Sigmoid colon (tissue), 7 donors: ENCODE measurements at places on chromosomes 6 and 20. TPM values are rescaled to one million over a fixed set of nuclear protein-coding genes. Genes with fewer than 3 reads are reported as not detected.
A peak's percentile ranks its signal among the peaks of the same experiment; 100 is the strongest.

DNA sequence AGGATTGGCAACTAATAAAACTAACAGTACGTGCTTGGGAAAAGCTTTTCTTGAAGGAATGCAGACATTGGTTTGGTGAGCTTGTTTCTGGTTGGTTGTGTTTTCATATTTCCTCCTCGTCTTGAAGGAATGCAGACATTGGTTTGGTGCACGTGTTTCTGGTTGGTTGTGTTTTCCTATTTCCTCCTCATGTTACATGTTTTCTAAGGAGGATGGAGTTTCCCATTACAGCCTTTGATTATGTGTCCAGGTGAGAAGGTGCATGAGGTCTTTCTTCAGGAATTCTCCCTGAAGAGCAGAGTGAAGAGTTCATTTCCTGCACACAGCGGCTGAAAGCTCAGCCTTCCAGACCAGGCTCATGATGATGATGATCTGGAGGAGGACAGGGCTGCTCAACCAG, 190.6 kb downstream of the SMOC2 start:
- H3K27me3 ChIP-seq = no peaks in the 10 kb centered on the region
- H3K27ac ChIP-seq = no peak overlapping the region
- peaks cover 39% of the 10 kb centered on the region for H3K4me1 ChIP-seq
- H3K4me3 ChIP-seq = no peak overlapping the region
- no peak for DNase-seq

DNA sequence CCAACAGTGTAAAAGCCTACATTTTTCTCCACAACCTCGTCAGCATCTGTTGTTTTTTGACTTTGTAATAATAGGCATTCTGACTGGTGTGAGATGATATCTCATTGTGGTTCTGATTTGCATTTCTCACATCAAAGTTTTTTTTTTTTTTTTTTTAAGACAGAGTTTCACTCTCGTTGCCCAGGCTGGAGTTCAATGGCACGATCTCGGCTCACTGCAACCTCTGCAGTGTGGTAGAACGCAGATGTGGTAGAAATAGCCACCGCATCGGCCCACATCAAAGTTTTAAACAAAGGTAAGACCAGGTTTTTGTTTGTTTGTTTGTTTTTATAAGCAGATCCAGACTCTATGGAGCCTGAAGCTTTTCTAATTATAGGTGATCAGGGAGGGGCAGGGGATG, 12.7 kb upstream of the PPP1R3G start:
- no peak overlapping the region for H3K27ac ChIP-seq
- no peaks in the 10 kb centered on the region for H3K4me1 ChIP-seq
- no peaks in the 10 kb centered on the region for H3K27me3 ChIP-seq
- no peak overlapping the region for H3K4me3 ChIP-seq
- H3K36me3 ChIP-seq = no peaks in the 10 kb centered on the region
- DNase-seq = no peak

- H3K27me3 ChIP-seq = no peaks in the 10 kb centered on the region
- H3K4me3 ChIP-seq = no peak overlapping the region
- H3K4me1 ChIP-seq = no peaks in the 10 kb centered on the region
- no peak overlapping the region for H3K27ac ChIP-seq
- no peak for DNase-seq
Measured at GRCh38 chr6:169139179-169139971, 114.3 kb downstream of the THBS2 start.

GRCh38 chr6:55898342-55898741, 23.0 kb upstream of the BMP5 start:
- H3K27me3 ChIP-seq = no peaks in the 10 kb centered on the region
- H3K4me3 ChIP-seq = no peak overlapping the region
- H3K4me1 ChIP-seq = no peaks in the 10 kb centered on the region
- H3K27ac ChIP-seq = no peak overlapping the region
- DNase-seq = no peak

DNA sequence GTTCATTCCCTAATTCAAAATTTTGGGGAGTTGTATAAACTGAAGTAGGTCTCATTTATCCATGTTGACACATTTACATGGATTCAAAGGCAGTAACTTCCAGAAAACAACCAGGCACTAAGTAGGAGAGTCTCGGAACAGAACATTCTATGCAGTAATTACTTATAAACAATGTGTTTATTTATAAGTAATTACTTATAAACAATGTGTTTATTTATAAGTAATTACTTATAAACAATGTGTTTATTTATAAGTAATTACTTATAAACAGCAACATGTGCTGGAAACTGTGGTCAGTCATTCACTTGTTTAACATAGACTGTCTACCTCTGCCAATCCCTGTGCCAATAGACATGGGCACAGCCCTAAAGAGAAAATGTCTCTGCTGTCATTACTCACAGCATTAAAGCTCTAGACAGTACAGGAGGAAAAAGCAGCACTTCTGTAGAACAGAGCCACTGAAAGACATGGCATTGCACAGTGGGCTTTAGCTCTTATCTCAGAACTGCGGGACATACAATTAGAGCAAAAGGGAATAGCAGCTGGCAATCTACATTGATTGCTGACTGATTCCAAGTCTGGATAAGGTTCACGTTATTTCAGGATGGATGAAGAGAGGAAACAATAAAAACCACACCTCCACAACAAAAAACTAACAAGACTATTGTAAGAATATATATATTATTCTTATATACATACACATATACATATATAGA, 188.2 kb downstream of the WDR27 start:
- no peaks in the 10 kb centered on the region for H3K27me3 ChIP-seq
- no peak overlapping the region for H3K27ac ChIP-seq
- no peaks in the 10 kb centered on the region for H3K4me1 ChIP-seq
- H3K36me3 ChIP-seq = no peaks in the 10 kb centered on the region
- no peak for DNase-seq

DNA sequence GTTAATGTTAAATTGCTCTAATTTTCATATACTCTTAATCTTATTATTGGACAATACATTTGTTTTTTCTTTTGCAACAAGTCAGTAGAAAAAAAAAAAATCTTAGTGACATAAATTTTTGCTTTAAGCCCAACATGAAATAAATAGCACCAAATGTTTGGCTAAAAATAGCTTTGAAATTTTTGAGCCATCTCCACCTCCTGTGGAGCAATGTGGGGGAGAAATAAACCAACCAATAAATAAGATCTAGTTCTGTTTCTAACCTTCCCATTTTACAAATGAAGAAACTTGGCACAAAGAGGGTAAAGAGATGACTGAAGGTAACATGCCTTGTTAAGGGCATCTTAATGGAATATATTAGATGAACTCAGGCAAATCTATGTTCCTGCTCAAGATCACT, 91.4 kb downstream of the PRKN start:
- H3K4me3 ChIP-seq = no peak overlapping the region
- DNase-seq = no peak
- H3K36me3 ChIP-seq = no peaks in the 10 kb centered on the region
- H3K27ac ChIP-seq = no peak overlapping the region

GRCh38 chr6:111898452-111898851, 25.2 kb upstream of the FYN start:
- H3K4me3 ChIP-seq = no peak overlapping the region
- H3K36me3 ChIP-seq = no peaks in the 10 kb centered on the region
- DNase-seq = no peak
- no peak overlapping the region for H3K27ac ChIP-seq
- H3K27me3 ChIP-seq = no peaks in the 10 kb centered on the region

DNA sequence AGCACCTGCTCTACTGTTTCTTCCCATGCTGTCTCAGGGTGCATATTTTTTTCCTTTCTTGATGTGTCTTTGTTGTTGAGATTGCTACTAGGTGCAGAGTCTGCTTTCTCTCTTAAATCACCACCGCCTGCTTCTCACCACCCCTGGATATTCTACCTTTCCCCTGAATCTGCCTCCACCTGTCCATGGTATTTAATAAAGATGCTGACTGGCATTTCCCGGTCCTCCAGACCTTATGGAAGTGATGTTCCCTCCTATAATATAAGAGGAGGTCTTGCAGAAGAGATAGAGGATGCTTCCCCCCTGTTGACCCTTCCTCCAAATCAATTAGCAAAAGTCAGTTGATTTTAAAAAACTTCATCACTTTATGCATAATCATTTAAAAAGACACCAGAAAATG, 107.9 kb upstream of the IYD start:
- no peaks in the 10 kb centered on the region for H3K4me1 ChIP-seq
- H3K27me3 ChIP-seq = no peaks in the 10 kb centered on the region
- no peak overlapping the region for H3K27ac ChIP-seq
- DNase-seq = no peak
- no peak overlapping the region for H3K4me3 ChIP-seq

- H3K4me1 ChIP-seq = no peaks in the 10 kb centered on the region
- no peaks in the 10 kb centered on the region for H3K36me3 ChIP-seq
- no peak for DNase-seq
- no peak overlapping the region for H3K27ac ChIP-seq
- no peak overlapping the region for H3K4me3 ChIP-seq
- no peaks in the 10 kb centered on the region for H3K27me3 ChIP-seq
Measured at GRCh38 chr6:22411376-22412105, 114.7 kb upstream of the PRL start.

GRCh38 chr20:37927410-37928095, 24.6 kb downstream of the VSTM2L start:
- H3K27me3 ChIP-seq = no peaks in the 10 kb centered on the region
- H3K27ac ChIP-seq = no peak overlapping the region
- no peaks in the 10 kb centered on the region for H3K36me3 ChIP-seq

GRCh38 chr20:1700990-1701389, 43.4 kb upstream of the SIRPG start:
- H3K36me3 ChIP-seq = no peaks in the 10 kb centered on the region
- H3K27ac ChIP-seq = no peak overlapping the region
- no peak overlapping the region for H3K4me3 ChIP-seq
- no peaks in the 10 kb centered on the region for H3K4me1 ChIP-seq
- DNase-seq = no peak

DNA sequence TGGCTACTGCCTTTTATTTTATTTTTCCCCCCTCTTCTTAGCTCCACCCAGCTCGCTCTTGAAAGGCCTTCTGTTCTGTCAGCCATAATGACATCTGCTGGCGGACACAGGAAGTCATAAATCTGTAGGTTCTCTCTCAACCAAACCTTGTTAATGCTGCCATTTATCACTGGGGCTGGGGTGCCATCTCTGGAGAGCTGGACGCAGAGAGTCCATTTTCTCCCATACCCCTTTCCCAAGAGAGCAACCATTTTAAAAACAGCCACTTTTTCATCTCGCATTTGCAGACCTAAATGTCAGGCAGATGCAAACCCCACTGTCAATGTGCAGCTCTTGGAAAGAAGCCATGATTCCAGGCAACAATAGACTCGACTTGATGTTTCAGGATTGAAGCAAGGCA, 13.0 kb upstream of the TSHZ2 start:
- no peak for DNase-seq
- no peaks in the 10 kb centered on the region for H3K27me3 ChIP-seq
- H3K27ac ChIP-seq = no peak overlapping the region

DNA sequence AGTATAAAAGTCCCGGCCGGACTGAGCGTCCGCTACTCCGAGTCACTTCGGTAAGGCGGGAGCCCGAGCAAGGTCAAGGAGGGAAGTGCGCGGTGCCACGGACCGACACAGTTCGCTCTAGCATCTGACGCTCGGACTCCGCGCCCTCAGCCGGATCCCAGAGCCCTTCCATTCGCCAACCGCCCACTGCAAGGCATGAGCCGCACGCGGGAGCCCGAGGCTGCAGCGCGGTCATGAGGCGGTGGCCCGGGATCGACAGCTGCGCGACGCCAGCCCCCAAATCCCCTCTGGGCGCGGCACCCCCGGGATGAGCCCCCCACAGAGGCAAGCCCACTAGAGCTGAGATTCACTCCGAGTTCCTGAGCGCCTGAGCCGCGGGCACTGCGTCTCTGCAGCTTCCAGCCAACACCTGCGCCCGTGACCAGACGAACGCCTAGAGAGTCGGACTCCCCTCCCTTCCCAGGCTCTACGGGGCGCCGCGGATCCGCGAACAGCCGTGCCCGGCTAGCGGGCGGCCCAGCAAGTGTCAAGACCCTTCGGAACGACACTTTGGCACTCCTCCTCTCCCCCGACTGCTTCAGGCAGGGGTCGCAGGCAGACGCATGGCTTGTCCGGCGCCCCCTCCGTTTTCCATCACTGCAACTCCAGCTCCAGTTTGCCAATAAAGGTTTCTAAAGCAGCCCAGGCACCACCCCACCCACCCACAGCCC, 725 bp upstream of the ISM1 start:
- DNase-seq = peak; percentile 86
- no peaks in the 10 kb centered on the region for H3K36me3 ChIP-seq
- peaks cover 22% of the 10 kb centered on the region for H3K4me1 ChIP-seq
- H3K4me3 ChIP-seq = peak overlapping the region; percentile 62

DNA sequence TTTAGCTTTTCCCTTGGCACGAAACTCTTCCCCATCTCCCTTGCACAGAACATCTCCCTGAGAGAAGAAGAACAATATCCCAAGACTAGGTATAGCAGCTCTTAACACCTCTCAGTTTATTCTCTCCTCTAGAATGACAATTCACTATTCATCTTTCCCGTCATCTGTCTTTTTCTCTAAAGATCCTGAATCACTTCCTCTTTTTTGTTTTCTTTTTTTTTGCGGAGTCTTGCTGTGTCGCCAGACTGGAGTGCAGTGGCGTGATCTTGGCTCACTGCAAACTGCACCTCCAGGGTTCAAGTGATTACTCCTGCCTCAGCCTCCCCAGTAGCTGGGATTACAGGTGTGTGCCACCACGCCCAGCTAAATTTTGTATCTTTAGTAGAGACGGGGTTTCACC, 574.4 kb upstream of the MAP3K7 start:
- no peaks in the 10 kb centered on the region for H3K4me1 ChIP-seq
- no peaks in the 10 kb centered on the region for H3K36me3 ChIP-seq
- H3K27me3 ChIP-seq = no peaks in the 10 kb centered on the region
- DNase-seq = no peak

DNA sequence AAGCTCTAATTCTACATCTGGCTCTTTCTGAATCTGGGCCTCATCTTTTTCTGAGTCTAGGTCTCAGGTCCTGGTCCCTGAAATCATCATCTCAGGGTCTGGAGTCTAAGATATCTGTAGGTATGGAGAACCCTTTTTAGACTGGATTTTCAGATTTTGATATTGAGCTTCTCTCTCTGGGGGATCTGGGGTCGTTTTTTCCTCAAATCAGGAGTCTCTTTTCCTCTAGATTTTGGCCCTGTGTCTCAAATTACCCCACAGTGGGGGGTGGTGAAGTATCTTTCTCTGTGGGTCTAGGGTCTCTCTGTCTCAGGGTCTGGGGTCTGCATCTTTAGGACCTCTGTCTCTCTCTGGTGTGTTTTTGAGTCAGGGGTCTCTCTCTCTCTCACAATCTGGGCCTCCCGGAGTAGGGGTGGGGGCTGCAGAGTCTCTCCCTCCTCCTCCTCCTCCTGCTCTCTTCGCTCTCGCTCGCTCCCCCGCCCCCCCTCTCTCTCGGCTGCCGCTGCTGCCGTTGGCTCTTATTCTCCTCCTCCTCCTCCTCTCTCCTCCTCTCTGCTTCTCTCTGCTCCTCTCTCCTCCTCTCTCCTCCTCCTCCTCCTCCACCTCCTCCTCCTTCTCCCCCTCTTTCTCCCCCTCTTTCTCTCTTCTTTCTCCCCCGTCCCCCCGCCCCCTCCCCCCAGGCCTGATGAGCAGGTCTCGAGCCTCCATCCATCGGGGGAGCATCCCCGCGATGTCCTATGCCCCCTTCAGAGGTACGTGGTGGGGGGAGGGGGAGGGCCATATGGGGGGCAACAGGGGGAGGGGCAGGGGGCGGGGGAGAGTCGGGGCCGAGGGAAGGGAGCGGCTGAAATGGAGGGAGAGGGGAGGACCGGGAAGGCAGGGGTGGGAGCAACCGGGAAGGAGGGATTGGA, at the start of gene SYNGAP1:
TSS of gene SYNGAP1 (plus strand) at position 486 of the 911 bp plus-strand sequence. CDS start at position 686, 200 bp downstream.
- H3K27me3 ChIP-seq = no peaks in the 10 kb centered on the region
- H3K27ac ChIP-seq = peak within 1 kb of the TSS; percentile 95
- H3K36me3 ChIP-seq = no peaks in the 10 kb centered on the region
- peak within 1 kb of the TSS; percentile 37 for H3K4me3 ChIP-seq
- DNase-seq = peak; percentile 93
- no peaks in the 10 kb centered on the region for H3K4me1 ChIP-seq

The LTB gene
- 2.5 TPM for polyA plus RNA-seq

The OOEP gene
- 0.60 TPM for polyA plus RNA-seq

The LHFPL5 gene
- polyA plus RNA-seq = 0.46 TPM

The UBE2J1 gene
- polyA plus RNA-seq = 31.6 TPM
